ENCODE measurements at places on chromosomes 4 and X.

GRCh38 chr4:26048950-26049349, 134.9 kb downstream of the SMIM20 start:
- no peak for DNase-seq

GRCh38 chr4:47061435-47061834, 30.1 kb downstream of the GABRB1 start:
- DNase-seq, result no peak

DNA sequence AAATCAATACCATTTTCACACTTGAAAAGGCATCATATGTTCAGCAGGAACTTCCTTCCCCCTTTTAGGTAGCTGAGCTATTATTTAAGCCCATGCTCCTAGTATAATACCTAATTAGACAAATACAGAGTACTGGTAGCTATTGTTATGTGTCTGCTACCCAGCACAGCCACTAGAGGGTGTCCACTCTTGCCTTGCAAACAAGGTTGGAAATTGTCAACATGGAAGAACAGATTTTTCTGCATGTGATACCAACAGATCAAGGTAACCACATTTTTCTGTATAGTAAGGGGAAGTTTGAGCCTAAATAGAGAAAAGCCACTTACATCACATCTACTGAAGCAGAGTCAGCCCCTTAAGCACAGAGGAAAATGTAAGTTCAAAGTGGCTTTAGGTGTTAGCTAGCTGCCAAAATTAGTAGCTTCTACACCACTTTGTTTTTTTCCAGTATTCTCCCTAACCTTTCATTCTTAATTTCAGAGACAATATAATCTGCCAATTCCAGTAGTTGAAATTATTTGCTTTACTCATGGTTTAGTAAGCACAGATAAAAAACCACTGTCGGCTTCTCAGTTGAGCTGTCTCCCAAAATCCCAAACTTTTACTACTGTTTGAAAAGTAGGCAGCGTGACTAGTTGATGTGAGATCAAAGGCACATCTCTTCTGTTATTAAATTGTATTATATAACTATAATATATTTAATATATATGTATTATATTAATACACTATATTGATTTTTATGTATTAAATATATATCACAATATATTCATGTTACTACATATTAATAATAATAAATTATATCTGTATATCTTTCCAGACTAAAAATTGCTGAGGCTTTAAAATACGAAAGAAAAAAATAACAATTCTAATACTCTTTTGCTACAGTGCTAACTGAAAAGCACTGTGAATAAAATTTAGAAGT, 38.2 kb downstream of the EDNRA start:
- DNase-seq, result peak; percentile 45

DNA sequence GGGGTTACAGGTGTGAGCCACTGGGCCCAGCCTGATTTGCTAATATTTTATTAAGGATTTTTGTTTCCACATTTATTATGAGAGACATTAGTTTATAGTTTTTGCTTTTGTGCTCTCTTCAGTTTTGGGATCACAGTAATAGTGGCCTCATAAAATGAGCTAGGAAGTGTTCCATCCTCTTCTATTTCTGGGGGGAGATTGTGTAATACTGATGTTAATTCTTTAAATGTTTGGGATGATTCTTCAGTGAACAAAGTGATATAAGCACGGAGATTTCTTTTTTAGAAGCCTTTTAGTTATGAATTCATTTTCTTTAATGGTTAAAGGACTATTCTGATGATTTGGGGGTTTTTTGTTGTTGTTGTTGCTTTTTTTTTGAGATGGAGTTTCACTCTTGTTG, 41.3 kb downstream of the RBMX start:
- no peak for DNase-seq

GRCh38 chr4:101271516-101271915, 75.8 kb downstream of the PPP3CA start:
- no peak for DNase-seq

- DNase-seq, result no peak
Measured at GRCh38 chr4:3268395-3269104, 19.6 kb downstream of the MSANTD1 start.

DNA sequence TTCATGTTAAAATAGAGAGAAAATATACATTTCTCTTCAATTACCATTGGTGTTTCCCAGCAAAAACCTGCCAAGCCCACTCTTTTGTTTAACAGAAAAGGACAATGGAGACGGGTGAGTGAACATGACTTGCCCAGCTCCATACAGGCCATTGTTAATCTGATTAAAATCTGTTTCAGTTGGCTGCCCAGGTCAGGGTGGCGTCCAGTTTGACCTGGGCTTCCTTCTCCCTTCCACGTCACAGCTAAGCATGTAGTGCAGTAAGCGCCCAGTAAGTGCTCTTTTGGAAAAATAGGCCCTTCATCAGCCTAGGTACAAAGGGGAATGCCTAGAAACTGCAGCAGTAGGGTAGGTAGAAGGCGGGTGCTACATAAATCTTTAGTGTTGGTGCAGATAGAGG, 1.5 kb upstream of the PORCN start:
- DNase-seq, result no peak

- DNase-seq, result no peak
Measured at GRCh38 chrX:13212191-13212651, 107.6 kb downstream of the ATXN3L start.
